ENCODE measurements at places on chromosomes 7 and 10.

DNA sequence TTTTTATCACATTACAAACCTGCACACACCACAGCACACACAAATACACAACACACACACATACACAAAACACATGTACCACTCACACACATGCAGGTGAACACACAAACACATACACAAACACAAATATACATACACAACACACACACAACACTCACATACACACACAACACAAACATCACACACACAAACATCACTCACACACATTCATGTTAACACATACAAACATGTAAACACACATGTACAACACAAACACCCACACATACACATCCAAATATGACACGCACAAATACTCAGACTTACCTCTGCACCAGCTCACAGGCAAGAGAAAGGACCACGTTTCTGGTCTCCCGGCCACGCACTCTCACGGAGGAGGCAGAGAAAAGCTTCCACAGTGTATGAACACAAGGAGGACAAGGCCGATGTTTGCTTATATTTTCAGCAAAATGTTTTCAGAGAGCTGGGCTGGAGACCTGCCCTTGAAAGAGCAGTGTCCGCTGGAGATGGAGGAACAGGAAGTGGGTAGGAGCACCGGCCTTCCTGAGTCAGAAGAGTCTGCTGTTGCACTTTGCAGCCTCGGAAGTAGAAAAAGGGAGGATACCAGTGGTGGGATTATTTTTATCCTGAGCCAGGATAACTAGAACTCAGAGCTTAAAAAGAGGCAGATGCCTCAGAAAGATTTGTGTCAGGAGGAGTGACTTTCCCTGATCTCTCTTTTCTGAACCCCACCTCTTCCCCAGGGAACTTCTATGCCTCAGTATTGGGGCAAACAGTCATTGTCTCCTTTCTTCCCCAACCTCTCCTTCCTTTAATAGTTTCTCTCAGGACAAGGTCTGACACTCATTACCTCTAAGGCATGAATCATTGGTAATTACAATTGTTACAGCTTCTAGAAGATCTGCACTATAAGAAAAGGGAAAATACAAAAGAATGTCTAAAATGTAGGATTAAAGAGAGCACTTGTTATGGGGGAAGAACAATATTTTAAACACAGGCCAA, at the start of gene GIMAP6:
Gene GIMAP6 (minus strand): TSS at position 520 of the 999 bp plus-strand sequence. CDS start 2,243 bp downstream, outside the sequence.
- peak; percentile 50 for DNase-seq

DNA sequence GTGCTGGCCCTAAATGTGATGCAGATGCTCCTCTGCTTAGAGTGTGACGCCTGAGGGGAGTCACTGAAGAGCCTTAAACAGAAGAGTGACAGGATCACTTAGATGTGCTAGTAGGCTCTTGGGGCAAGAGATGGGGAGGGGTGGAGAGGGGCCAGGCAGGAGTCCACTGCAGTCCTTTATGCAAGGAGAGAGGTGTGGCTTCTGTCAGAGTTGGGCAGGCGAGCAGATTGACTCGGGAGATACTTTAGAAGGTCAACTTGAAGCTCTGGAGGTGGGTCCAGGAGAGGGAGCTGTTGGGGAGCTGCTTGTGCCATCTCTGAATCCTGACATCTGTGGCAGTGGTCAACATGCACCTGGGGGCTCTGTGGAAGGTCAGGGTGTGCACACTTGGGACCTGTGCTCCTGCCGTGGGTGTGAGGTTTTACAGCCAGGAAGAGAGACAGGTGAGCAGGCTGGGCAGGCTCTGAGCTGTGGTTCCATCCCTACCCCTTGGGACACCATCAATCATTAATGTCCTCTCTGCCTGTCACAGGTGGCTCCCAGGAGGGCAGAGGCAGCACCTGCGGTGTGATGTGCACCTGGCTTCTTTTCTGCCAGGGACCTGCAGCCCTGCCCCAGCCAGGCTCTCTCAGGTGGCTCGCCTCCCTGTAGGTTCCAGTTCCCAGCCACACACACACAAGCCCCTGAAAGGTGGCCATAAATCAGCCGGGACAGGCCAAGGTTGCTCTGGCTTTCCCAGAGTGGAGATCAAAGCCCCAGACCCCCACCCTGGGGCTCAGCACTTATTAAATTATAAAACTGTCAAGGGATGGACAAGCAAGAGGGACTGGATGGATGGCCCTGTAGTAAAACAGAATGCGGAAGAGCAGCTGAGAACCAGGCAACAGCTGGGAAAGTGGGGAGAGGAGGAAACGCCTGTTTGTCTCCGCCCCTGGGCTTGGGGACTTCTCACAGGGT, 14.0 kb downstream of the NEURL1 start:
- DNase-seq, result no peak

GRCh38 chr7:29013082-29013695, 55.1 kb upstream of the TRIL start:
- DNase-seq, result no peak

DNA sequence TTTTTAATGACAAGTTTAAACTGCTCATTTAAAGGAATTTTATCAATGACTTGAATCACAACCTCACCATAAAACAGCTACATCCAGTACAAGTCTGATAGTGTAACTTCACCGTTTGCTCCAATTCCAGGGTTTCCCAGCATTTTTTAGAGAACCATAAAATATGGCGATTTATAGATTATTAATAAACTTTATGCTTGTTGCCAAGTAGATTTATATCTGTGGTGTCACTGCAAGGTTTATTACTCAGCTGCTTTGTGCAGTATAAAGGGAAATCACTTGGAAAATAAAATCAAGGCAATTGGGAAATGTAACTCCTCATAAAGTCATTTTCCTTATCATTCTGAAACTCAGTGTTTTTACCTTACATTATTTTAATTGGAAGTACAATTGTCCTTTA, 64.0 kb upstream of the ADAM12 start:
- DNase-seq, result no peak

DNA sequence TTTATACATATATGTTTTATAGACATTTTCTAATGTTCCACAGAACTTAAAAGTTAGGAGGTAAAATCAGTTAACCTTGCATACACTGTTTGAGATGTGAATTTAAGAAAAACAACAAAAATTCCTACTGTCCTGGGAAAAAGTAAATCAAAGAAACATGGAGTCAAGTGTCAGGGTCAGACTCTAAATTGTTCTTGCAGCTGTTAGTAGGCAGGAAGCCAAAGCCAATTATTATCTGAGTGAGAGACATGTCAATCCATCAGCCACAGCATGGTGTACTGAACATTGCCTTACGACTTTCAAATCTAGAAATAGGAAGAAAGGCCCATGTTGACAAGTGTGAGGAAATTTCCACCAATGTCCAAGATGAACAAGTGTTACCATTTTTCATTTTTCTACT, 461.2 kb upstream of the MBL2 start:
- DNase-seq, result no peak

GRCh38 chr10:63832686-63833085, 311.5 kb downstream of the REEP3 start:
- no peak for DNase-seq

DNA sequence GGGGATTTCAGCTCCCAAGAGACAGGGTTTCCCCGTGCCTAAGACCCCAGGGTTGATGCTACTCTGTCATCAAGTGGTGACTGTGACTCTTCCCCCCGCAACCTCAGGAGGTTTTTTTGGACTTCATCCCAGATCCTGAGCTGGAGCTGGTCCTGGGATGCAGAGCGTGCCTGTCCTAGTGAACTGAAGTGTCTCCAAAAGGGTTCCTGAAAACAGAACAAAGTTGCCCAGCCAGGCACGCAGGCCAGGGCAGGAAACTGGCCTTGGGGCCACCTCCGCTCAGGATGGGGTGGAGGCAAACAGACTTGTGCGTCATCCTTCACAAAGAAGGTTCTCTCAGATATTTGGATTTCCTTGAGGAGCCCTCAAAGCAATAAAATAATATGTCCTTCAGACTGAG, 118.9 kb downstream of the ITIH5 start:
- DNase-seq, result no peak

DNA sequence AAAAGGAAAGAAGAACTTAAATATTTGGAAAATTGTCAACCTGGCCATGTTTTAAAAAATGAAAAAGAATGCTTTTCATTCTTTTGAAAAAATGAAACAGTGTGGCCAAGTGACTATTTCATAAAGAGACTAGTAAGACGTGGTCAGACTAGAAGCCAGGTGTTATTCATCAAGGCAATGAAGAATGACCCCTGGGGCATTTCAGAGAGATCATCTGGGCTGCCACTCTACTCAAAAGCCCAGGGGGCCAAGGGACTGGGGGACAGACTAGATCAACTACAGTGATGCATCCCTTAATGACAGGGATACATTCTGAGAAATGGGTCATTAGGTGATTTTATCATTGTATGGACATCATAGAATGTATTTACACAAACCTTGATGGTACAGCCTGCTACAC, 199.4 kb downstream of the STK31 start:
- no peak for DNase-seq

GRCh38 chr7:98974906-98975816, 96.8 kb downstream of the TRRAP start:
- no peak for DNase-seq

DNA sequence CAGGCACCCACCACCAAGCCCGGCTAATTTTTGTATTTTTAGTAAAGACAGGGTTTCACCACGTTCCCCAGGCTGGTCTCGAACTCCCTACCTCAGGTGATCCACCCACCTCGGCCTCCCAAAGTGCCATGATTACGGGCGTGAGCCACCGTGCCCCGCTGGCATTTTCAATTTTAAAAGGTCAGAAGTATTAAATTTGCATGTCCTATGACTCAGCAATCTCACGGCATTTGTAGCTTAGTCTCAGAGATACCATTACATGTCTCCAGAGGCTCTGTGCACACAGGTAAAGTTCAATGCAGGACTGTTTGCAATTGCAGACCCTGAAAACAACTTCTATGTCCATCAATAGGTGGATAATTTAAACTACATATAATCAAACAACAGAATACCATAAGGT, 99.2 kb downstream of the DLG5 start:
- no peak for DNase-seq

- peak; percentile 22 for DNase-seq
These were observed 44.3 kb upstream of the ECHDC3 start for GRCh38 chr10:11697718-11698527.

DNA sequence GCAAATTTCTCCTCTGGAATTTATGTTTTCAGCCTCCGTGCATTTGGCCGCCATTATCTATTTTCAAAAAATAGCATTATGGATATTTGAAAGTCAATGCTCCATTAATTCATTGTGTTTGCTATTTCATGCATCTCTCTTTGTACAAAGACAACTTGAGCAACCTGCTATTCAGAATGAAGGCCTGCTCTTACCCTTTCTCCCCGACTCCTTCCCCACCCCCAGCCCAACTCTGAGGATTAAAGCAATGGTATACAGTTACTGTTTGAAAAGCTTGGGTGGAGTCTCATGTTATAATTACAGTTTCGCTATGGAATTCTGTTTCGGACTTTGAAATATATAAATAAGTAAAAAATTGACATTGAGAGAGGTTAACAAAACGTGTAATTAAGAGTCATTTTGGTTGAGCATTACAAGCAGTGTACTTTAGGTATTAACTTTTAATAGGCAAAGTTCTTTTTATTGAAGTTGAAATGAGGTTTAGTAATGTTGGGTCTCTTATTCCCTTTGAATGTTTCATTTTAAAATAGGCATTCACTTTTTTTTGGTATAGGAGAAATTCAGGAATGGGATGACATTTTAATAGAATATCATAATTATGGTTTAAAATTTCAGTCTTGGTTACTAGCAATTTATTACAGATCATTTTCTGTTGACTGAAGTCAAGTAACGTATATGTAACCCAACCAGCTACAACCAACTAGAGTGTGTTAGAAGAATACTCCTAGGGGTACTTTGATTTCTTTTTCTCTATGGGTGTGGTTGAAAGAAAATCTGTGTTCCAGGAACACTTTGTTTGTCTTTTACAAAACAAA, 93.1 kb downstream of the ARID5B start:
- no peak for DNase-seq

GRCh38 chr10:58201704-58202103, 66.0 kb downstream of the IPMK start:
- DNase-seq, result no peak

GRCh38 chr7:34982371-34983019, 54.8 kb downstream of the DPY19L1 start:
- DNase-seq, result no peak

GRCh38 chr10:24568042-24568441, 155.6 kb downstream of the ARHGAP21 start:
- no peak for DNase-seq

DNA sequence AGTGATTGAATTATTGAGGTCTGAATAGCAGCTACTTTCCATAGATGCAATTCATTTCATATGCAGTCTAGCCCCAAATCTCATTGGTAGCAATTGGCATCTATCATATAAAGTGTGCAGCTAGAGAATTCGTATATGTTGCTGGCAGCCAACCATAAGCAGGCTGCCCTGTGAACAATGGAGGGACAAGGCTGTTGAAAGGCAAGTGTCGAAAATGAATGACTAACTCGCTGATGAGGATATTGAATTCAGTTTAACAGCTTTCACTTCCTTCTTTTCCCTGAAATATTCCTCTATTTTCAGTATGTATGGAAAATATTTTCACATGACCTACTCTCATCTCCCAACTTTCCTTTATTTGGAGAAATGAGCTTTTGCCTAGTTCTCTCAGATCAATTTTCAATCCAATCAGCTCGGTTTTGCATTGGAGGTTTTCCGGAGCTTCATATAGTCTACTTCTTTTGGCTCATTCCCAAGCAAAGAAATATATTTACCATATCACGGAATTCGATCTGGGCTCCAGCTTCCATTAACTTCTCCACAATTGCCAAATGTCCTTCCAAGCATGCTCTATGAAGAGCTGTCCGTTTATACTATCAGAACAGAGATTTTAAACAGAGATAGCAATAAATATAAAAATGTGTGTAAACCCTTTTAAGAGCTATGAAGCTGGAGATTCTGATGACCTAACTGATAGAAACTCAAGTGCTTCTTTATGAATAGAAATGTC, 3.5 kb downstream of the ANKRD1 start:
- no peak for DNase-seq

DNA sequence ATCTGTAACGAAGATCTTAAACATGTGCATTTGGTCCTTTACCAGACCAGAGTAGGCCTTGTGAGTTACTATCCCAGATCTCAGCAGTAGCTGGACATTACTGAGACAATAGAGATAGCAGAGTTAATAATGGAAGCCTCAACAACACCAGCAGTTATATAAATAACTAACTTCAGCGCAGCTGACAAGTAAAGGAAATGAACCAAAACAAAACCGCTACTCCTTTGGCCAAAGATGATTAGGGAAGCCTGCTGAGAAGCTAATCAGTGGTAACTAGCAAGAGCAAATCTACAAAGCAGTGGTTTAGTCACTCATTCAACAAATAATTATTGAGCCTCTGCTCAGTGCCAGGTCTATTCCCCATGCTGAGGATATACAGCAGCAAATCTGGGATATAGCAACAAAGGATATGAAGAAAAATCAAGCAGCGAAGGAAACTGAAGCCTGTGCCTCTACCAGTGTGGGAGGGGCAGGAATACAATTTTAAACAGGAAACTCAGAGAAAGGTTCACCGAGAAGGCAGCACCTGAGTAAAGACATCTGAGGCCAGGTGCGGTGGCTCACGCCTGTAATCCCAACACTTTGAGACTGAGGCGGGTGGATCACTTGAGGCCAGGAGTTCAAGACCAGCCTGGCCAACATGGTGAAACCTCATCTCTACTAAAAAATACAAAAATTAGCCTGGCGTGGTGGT, 103.6 kb downstream of the ELMO1 start:
- DNase-seq, result no peak

All from activated naive CD8-positive, alpha-beta T cell treated with anti-CD3 and anti-CD28 coated beads, Interleukin-2, amount 50 U/mL, for 24 hours (primary cell).